Central memory CD4-positive, alpha-beta T cell (primary cell): ENCODE measurements at places on chromosomes 6 and 20.

- no peak for DNase-seq
These were observed 49.3 kb downstream of the EBF4 start for GRCh38 chr20:2741881-2742280.

DNA sequence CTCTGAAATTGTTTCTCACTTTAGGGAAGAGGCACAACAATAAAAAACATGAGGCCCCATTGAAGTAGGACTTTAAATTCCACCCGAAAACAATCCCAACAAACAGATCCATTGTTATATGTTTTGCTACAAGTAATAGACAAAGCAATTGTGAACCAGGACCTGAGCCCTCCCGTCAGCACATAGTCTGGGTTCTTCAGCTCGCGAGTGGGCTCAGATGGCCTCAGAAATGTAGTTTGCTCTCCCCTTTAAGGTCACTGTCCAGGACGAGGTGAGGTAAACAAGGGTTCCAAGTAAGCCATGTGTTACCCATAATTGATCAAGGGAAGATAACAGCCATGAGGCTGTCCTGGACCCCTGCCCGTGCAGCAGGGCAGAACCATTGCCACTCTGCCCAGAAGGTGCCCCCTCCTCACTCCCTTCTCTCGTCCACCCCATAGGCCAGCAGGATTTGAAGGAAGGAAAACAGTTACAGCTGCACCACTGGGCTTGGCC lies 160.1 kb upstream of the QKI start:
- no peak for DNase-seq

- DNase-seq: no peak
These were observed 167.9 kb upstream of the JARID2 start for GRCh38 chr6:15077961-15078360.

GRCh38 chr6:436308-437036 lies 44.9 kb downstream of the IRF4 start:
- no peak for DNase-seq

DNA sequence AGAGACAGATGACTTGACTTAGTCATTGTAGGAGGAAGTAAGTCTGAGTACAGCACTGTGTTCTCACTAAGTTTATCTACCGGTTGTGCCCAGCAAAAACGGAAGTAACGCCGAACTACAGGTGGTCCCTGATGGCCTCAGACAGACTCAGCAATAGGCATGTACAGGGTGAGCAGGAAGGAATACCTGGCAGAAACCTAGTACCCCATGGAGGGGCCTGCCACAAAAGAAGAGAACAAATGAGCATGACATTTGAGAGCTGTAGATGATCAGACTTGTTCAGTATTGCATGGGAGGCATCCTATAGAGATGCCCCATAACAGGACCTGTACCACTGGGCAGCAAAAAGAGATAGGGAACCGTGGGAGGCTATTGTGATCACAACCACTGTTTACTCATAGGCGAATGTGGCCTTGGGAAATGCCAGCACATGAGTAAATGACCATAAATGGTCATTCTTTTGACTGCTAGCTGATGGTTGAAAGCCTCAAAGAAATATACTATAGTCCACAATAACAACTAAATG lies 106.4 kb upstream of the TAB2 start:
- no peak for DNase-seq

- DNase-seq: no peak
These were observed 4.7 kb downstream of the GCLC start for GRCh38 chr6:53540129-53540692.

- DNase-seq: peak; percentile 17
These were observed 23.0 kb upstream of the IL17A start for GRCh38 chr6:52162940-52163908.

- DNase-seq: no peak
These were observed 503.9 kb upstream of the EYS start for GRCh38 chr6:66210964-66211363.

- no peak for DNase-seq
These were observed 170.4 kb downstream of the BCKDHB start for GRCh38 chr6:80276861-80277260.

- no peak for DNase-seq
These were observed 31.3 kb upstream of the PPP1R3G start for GRCh38 chr6:5053864-5054244.

DNA sequence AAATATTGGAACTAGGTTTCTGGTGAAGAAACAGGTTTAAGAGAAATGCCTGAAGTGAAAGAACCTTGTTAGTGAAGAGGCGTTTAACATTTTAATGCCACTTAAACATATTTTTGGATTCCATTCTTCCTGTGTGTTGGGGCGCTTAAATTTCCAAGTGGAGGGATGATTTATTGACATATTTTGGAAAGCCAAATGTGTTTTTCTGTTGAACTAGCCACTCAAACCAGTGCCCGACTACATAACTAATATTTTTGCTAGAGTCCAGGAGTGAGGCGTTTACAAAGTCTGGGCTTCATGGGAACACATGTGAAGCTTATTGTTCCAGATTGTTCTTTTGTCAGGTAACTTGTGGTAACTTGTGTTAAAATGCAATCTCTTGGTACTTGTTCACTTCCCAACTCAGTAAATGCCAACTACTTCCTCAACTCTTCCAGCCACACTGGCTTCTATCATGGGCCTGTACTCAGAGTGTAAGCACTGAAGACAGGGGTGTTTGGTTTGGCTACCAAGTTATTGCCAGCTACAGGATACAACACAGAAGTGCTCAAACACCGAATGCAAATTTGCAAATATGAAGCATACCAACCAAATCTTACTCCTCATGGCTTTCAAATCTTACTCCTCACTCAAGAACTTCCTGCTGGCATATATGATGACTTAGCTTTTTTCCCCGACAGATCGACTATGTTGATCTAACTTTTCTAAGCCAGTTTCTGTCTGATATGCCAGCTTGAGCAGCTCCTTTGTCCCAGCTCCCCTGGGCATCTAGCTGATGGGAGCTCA lies 2.0 kb upstream of the ZNFX1 start:
- DNase-seq: no peak

- DNase-seq: no peak
These were observed 5.9 kb downstream of the RNASET2 start for GRCh38 chr6:166950443-166950821.
